Esophagus muscularis mucosa (tissue), 4 donors: ENCODE measurements at places on chromosomes 2 and 18. TPM values are rescaled to one million over a fixed set of nuclear protein-coding genes. Genes with fewer than 3 reads are reported as not detected.

DNA sequence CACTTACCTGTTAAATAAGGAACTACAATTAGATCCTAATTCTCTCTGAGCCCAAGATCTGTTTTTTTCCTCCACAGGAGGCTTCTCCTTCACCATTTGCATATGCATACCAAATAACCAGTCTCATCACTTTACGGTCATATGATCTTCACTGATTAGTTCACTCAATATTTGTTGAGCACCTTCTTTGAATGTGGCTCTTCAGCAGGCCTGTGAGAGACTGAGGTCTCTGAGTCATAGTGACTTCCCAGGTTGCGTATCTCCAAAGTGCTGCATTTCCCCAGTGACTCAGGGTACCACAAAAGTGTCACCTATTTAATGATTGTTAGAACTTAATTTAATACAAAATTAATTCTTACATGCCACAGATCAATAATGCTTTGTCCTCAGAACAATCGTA lies 108.8 kb upstream of the TRIB2 start:
- no peak overlapping the region for H3K4me3 ChIP-seq
- H3K27me3 ChIP-seq: no peaks in the 10 kb centered on the region
- DNase-seq: no peak

Gene GPR17
- 0.40 TPM for total RNA-seq

GRCh38 chr2:160493227-160494028 lies at the start of gene RBMS1:
Gene RBMS1, minus strand, starts transcription at chr2:160493807. Its CDS starts 444 bp downstream, at chr2:160493363.
- H3K4me1 ChIP-seq: peaks cover 42% of the 10 kb centered on the region
- peak within 1 kb of the TSS; percentile 95 for H3K4me3 ChIP-seq
- no peaks in the 10 kb centered on the region for H3K27me3 ChIP-seq
- H3K36me3 ChIP-seq: no peaks in the 10 kb centered on the region
- DNase-seq: no peak
- H3K27ac ChIP-seq: peak within 1 kb of the TSS; percentile 95

GRCh38 chr18:37559194-37559593 lies 6.4 kb downstream of the CELF4 start:
- no peaks in the 10 kb centered on the region for H3K4me1 ChIP-seq
- no peak overlapping the region for H3K27ac ChIP-seq
- no peak for DNase-seq
- no peak overlapping the region for H3K4me3 ChIP-seq
